ENCODE measurements at places on chromosomes 1 and 21. TPM values are rescaled to one million over a fixed set of nuclear protein-coding genes. Genes with fewer than 3 reads are reported as not detected.

The LIPI gene
- not detected for polyA plus RNA-seq

The SIK1 gene
- polyA plus RNA-seq: 14.0 TPM

The ADAMTS4 gene
- not detected for polyA plus RNA-seq

The PKLR gene
- not detected for polyA plus RNA-seq

The RCAN1 gene
- 11.9 TPM for polyA plus RNA-seq

The EPHB2 gene
- 31.4 TPM for polyA plus RNA-seq

The ATP1A1 gene
- 119 TPM for polyA plus RNA-seq

The NECAP2 gene
- 28.4 TPM for polyA plus RNA-seq

The TACSTD2 gene
- polyA plus RNA-seq: not detected

The ADAMTS5 gene
- polyA plus RNA-seq: not detected

The LCE3E gene
- not detected for polyA plus RNA-seq

The PDZK1IP1 gene
- polyA plus RNA-seq: 6.4 TPM

The TNFRSF1B gene
- 0.07 TPM for polyA plus RNA-seq

The PLA2G2A gene
- polyA plus RNA-seq: not detected

The F5 gene
- 0.04 TPM for polyA plus RNA-seq

The TMOD4 gene
- 0.29 TPM for polyA plus RNA-seq

The DCST2 gene
- polyA plus RNA-seq: 0.43 TPM

The PRAMEF1 gene
- not detected for polyA plus RNA-seq

The TMEM167B gene
- polyA plus RNA-seq: 10.9 TPM

The UBE2U gene
- not detected for polyA plus RNA-seq

The MYBPH gene
- not detected for polyA plus RNA-seq

The OR2T35 gene
- polyA plus RNA-seq: not detected

The CLCA1 gene
- polyA plus RNA-seq: not detected
